ENCODE measurements at places on chromosomes 6 and 20.

DNA sequence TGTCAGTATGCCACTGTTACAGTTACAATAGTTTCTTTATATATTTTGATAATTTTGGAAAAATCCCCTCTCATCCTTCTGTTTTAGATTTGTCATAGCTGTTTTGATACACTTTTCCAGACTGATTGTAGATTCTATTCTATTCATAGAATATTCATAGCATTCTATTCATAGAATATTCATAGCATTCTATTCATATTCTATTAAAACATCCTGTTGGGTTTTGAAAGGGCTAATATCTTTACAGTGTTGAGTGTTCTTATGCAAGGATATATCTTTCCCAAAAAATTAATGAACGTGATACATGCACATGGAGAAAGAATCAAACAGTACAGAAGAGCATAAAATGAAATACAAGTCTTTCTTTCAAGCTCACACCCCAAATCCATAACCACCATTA, 38.0 kb downstream of the MACROD2 start:
- DNase-seq, result no peak

GRCh38 chr6:170207586-170208181, 83.2 kb downstream of the DLL1 start:
- DNase-seq, result no peak

GRCh38 chr6:8113131-8113654, 10.8 kb upstream of the EEF1E1 start:
- no peak for DNase-seq

GRCh38 chr20:39541136-39541803, 579.1 kb downstream of the DHX35 start:
- no peak for DNase-seq

- no peak for DNase-seq
Observed at GRCh38 chr6:113428702-113429101, 428.4 kb upstream of the MARCKS start.

DNA sequence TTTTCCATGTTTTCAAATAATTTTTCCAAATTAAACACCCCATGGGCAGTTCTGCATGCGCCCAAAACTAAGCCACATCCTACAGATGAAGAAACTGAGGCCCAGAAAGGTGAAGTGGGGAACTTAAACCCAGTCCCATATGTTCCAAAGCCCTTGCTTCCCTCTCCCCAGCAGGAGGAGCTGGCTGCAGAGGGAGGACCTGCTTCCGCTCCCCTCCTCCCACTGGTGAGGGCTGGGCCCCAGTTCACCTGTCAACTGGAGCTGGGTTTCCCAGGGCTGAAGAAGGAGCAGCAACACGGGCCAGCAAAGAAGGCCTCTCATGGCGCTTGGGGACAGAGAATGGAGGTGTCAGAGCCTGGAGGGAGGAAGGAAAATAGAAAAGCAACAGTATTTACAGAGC, 1.4 kb upstream of the RBPJL start:
- no peak for DNase-seq

DNA sequence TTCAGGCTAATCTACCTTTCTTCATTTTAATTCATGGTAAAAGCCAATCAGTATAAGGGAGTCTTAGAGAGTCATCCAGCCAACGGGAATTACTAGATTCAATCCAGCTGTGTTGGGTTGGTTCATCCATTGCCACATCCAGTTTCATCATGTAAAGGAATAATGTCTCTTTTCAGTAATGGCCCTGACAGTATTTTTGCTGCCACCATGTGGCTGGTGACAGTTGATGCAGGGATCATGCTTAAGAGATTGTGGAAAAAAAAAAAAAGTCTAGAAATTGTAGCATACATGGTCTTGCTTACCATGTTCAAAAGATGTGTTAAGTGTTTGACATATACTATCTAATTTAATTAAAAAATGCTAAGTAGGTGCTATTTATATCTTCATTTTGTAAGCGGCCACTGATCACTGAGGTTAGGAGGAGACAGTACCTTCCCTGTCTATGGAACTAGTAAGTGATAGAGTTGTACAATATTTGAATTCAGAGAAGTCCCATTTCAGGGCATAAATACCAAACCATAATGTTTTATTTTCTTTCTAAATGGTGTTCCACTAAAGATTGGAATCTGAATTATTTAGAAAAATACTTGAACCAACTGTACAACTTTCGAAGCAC, 135.9 kb downstream of the KHDRBS2 start:
- DNase-seq, result no peak

DNA sequence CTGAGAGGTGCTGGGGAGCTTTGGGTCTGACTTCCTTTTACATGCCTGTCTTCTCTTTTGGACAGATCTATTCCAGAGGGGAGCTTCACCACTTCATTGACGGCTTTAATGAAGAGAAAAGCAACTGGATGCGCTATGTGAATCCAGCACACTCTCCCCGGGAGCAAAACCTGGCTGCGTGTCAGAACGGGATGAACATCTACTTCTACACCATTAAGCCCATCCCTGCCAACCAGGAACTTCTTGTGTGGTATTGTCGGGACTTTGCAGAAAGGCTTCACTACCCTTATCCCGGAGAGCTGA, 13.1 kb downstream of the PRDM1 start:
- DNase-seq, result no peak

DNA sequence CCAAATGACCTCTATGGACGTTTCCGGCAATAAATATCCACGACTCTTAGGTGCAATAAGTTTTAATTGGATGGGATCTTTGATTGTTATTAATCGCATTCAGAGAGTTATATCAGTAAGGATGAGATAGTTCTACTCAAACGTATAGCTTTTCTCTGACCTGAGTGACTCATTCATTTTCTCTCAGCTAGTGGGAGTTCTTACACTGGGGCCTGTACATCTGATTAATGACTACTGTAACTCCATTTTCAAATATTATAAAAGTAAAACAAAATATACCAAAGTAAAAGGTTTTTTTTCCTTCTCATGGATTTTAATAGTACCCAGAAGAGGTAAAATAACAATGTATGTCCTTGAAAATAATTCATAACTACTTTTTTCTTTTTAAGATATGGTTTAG, 41.1 kb upstream of the SAMD5 start:
- no peak for DNase-seq

DNA sequence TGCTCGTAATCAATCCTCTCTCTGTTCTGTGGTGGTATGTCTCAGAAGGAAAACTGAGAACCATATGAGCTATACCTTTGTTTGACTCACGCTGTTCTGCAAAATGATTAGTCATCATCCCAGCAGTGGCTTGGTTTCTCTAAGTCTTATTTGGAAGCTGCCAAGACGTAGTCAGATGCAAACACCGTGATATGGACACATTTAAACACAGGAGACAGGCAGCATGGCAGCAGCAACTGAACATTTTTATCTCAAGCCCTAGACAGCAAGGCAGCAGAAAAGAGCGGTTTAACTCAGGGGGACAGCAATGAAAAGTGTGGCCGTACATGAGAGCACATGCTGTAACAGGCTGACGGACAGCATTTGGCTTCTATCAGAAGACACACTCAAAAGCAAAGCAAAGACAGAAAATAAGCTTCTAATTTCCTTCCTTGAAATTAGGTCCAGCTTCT, 1295.1 kb downstream of the EPHA7 start:
- no peak for DNase-seq

- no peak for DNase-seq
Observed at GRCh38 chr20:48720256-48720985, 107.4 kb downstream of the PREX1 start.

- DNase-seq, result no peak
Observed at GRCh38 chr6:144317736-144318135, 32.6 kb downstream of the UTRN start.

- no peak for DNase-seq
Observed at GRCh38 chr6:35267446-35267845, 7.9 kb downstream of the ZNF76 start.

DNA sequence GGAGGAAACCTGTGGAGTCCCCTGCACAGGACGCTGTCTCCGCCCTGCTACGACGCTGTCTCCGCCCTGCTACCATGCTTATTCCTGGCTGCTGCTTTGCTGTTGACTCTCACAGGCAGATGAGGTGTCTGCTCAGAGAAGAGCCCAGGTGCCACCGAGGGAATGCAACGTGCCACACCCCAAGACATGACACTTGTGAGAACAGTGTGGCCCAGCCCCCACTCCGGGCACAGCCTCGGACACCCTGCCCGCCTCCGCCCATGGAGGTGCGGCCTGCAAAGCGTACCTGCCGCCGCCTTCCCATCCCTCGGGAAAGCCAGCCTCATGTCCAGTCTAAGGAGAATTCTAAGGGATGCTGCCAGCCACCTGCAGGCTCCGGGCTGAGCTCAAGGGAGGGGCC, 15.6 kb upstream of the MRGBP start:
- no peak for DNase-seq

- no peak for DNase-seq
Observed at GRCh38 chr6:96545882-96546281, 17.0 kb upstream of the FHL5 start.

GRCh38 chr20:33719277-33719988, 677 bp downstream of the PXMP4 start:
- DNase-seq, result no peak

DNA sequence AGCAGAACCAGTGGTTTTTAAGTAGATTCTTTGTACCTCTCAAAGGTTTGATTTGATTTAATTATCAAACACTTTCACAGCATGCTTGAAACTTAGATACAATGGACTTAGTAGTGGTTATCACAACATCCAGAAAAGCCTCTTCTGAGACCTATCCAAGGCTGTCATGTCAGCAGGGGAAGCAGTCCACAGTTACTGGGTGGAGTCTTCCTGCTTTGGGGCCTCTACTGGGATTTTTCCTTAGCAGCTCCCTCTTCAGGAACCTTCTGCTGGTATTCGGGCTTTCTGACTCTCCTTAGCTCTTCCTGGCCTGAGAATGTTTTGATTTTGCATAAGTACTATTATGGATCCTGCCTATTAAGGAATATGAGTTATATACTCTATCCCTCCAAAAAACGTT, 36.0 kb downstream of the ARFGEF2 start:
- DNase-seq, result no peak
